ENCODE measurements at places on chromosomes 6 and 20.

- DNase-seq = no peak
Observed at GRCh38 chr6:43193929-43194328, 11.9 kb downstream of the CUL9 start.

DNA sequence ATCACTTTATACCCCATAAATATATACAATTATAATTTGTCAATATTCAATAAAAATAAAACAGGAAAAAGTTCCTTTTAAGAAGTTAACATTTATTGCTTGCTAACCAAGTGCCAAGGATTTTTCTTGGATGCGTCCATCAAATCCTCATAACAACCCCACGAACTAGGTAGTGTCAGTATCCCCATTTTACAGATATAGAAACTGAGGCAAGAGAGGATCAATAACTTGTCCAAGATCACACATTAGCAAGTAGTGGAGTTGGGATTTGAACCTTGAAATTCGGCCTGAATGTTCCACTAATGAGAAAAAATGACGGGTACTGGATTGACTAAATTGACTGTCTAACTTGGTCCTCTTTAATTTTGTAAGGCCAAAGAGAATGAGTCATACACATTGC is 5.7 kb upstream of the L3MBTL3 start:
- no peak for DNase-seq

GRCh38 chr20:51311636-51312479 is 230.7 kb downstream of the NFATC2 start:
- DNase-seq = no peak

DNA sequence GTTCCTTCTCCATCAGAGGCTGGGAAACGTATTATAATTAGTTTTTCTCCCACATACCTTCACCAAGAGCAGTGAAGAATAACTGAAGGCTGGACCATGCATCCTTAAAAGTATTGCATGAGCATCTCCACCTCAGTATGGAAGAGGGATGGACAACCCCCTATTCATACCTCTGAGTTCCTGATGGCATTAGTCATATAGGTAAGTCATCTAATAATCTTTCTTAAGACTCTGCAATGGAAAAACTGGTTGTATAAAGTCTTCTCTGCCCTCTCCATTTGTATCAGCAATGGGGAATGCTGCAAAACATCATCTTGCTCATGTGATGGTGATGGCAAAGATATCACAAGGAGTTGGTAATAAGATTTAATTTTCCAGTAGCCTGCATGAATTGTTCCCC is 24.5 kb downstream of the PGM3 start:
- no peak for DNase-seq

DNA sequence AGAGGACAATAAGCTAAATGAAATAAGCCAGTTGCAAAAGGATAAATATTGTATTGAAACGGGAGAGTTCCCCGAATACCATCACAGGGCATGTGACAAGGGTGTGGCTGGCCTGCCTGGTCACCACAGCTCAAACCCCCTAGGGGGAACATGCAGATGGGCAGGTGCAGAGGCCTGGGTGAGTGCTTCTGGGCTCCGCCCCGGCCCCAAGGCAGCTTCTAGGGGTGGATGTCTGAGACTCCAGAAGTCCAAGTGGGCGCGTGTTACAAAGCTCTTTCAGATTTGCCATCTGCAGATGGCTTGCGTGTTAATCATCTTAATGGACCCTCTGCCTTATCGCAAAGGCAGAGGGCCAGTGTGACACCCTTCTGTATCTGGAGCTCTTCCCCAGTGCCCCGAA is 559.2 kb upstream of the IMPG1 start:
- DNase-seq = no peak

- no peak for DNase-seq
Observed at GRCh38 chr6:166600931-166601330, 14.5 kb upstream of the RAMACL start.

DNA sequence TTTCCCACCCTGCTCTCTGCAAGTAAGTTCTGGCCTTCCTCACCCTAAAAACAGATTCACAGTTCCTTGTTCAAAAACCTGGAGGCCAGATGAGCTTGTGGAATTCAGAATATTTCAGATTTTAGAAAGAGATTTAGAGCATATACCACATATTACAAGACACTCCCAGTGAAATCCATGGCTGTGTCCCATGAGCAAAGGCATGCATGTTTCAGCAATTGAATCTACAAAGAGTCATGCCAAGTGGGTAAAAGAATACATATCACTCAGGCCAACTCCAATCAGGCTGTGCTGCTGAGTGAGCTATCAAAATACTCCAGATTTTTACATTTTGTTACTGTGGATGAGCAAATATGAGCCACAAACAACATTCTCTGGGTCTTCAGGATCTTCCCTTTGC is 10.2 kb upstream of the NEDD9 start:
- no peak for DNase-seq

DNA sequence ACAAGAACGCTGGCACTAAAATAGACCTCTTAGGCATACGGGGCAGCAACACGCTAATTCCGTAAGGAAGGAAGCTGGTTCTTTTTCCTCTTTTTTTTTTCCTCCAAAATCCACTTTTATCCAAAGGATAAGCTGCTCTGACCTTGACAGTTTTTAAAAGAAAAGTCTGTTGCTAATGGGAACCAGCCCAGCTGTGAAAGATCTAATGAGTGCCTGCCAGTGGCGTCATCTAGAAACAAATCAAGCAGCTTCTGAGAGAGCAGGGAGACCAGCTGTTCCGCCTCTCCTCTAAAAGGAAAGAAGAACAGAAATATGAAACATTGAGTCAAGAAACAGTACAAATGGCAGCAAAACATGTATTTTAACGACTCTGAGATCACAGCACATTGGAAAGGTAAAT is 78.6 kb downstream of the FAXC start:
- DNase-seq = no peak

- no peak for DNase-seq
Observed at GRCh38 chr6:165972139-165972802, 195.4 kb downstream of the TBXT start.

GRCh38 chr6:33816911-33817310 is 13.1 kb upstream of the MLN start:
- no peak for DNase-seq

DNA sequence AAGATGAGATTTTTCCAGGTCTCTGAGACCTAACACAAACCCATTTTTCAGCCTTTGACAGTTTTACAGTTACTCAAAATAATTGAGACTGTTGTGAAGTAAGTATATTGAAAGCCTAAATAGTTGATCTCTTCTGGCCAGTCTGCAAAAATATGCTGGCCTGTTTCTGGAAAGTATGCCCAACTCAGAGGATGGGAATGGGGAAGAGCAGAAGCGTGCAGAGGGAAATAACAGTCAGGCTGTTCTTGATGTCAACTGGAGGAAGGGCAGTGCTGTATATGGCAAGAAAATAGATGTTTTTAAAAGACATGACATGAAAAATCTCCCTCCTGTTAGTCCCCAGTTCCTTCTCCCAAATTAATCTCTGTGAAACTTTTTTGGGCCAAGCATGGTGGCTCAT is 3.8 kb downstream of the GID8 start:
- DNase-seq = no peak

GRCh38 chr6:69164564-69165229 is 529.6 kb downstream of the ADGRB3 start:
- no peak for DNase-seq

- DNase-seq = no peak
Observed at GRCh38 chr6:252775-253535, 39.3 kb upstream of the DUSP22 start.

- no peak for DNase-seq
Observed at GRCh38 chr6:116877743-116878142, 701 bp downstream of the RFX6 start.

DNA sequence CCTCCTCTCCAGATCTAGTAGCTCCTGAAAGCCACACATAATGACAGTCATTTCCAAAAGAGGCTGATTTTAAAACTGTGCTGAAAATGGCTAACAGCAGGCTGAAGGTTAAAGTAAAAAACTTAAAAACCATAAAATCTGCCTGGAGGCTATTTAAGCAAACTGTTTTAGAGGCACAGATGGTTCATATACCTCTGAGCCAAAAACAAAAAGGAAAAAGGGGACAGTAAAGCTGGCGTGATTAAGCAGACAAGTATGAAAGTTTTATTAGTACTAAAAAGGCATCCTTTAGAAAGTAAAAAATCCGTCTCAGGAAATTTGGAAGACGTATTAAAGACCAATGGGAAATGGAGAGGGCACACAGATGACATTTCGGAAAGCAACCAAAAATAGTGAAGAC is 55.8 kb downstream of the SOBP start:
- DNase-seq = no peak

DNA sequence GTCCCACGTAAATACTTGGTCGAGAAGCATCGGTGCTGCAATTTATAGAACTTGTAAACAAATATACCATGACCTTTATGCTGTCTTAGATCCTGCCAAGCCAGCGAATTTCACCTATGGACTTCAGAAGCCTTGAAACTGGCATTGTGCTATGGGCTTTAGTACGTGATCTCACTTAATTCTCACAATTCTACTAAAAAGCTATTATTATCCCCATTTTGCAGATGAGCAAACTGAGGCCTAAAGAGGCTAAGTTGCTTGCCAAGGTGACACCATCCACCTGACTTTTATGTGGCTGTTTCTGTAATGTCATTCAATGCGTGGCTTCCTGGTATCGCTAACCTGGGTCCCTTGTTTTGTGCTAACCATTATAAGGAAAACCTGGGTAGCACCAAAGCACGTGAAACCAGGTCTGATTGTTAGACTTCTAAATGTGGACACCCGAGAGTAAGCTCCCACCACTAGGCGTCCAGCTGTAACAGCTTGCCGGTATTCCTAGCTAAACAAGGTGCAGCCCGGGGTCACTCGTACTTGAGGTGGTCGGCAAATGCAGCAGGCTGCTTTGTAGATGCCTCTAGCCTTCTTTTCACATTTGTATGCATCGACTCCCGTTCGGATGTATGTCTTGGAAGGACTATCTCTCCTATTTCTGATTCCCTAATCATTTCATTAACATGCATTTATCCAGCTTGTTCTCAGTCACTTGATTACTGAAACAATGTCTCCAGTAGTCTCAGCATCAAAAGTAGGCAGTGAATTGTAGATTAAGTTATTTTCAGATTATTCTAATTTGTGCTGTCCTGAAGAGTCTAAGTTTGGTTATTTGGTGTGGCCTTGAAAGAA is 1.1 kb downstream of the SYNJ2 start:
- DNase-seq = peak; percentile 59

- no peak for DNase-seq
Observed at GRCh38 chr20:35561671-35562070, 19.8 kb downstream of the ERGIC3 start.

- no peak for DNase-seq
Observed at GRCh38 chr6:125807293-125807692, 16.5 kb downstream of the NCOA7 start.

- DNase-seq = no peak
Observed at GRCh38 chr6:11414176-11414963, 123.2 kb upstream of the TMEM170B start.

DNA sequence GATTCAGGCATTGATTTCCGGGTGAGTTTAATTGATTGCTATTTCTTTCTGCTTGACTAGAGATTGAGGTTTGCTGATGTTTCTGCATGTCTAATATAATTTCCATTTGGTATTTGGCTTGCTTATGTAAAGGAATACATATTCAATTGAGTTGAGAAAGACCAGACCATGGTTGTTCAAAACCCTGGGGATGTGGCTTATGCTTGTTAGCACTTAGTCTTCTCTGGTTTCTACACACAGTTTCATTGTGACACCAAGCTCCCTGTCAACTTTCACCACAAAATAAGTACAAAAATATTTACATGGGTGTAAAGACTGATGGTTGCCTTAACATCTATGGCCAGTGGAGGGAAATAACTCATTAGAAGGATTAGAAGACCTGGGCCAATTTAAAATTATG is 209.6 kb downstream of the CDH26 start:
- no peak for DNase-seq

DNA sequence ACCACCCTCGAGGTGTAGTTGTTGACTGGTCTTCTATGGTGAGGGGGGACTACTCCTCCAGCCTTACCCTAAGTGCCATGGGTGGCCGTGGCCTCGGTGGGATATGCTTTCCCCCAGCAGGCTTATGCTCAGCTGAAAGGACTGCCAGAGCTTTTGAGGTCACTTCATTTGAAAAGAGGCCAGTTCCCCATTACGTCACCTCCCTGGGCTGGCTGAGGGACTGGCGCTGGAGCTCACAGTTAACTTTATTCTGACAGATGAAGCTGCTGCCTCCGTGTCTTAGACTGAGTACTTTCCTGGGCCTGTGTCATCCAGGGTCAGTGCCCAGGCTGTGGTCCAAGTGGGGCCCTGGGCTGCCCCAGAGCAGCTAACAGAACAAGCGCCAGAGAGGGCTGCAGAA is 42.8 kb upstream of the PCMTD2 start:
- no peak for DNase-seq

- DNase-seq = no peak
Observed at GRCh38 chr6:74507649-74508048, 698.2 kb downstream of the COL12A1 start.

DNA sequence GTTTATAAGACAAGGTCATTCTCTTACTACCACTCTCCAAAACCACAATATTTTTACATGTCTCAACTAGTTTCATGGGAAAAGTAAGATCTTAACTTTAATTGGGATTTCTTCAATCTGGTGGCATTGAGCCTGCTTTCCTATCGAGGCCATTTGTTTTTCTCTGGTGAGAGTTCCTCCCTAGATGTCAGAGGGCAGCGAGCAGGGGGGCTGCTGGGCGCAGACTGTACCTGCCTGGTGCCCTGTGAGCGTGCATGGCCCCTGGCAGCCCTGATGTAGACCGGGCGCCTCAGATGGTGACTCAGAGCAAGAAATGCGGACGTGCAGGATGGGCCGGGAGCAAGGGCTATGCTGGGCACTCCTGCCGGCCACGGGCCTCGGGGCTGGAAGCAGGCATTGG is 27.2 kb downstream of the ERMARD start:
- no peak for DNase-seq

DNA sequence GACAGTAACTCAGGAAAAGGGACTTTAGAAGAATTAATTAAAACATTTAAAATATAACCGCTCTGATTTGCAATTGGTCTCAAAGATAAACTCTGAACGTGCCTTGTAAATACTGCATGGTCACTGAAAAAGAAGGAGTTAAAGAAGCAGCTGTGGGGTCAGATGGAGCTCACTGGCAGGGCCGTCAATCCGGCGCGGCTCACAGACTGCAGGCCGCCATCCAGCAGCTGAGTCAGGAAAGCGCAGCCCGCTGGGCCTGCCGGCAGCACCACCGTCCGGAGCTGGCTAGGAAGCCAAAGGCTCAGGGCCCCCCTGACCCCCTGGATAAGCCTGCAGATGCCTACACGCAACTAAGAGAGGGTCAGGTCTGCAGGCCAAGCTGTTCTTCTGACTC is 54.2 kb upstream of the FRMD1 start:
- DNase-seq = peak; percentile 86

DNA sequence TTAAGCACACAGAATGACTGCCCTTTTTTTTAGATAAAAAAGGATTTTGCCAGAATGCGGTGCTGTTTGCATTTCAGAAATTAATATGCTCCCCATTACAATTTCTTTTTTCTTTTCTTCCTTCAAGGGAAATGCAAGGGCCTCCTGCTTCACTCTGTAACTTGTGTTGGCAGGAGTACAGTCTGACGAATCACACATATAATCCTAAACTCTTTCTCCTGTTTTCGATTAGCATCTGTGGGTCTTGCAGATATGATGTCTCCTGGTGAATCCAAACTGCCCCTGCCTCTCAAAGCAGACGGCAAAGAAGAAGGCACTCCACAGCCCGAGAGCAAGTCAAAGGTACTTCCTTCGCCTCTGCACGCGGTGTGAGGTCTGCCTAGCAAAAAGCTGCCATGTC is 149.5 kb downstream of the TMEM242 start:
- DNase-seq = no peak

Measured in posterior vena cava (tissue), 2 donors.